ENCODE measurements at places on chromosomes 3 and 15. TPM values are rescaled to one million over a fixed set of nuclear protein-coding genes. Genes with fewer than 3 reads are reported as not detected.

The SLC28A1 gene
- total RNA-seq, result not detected

DNA sequence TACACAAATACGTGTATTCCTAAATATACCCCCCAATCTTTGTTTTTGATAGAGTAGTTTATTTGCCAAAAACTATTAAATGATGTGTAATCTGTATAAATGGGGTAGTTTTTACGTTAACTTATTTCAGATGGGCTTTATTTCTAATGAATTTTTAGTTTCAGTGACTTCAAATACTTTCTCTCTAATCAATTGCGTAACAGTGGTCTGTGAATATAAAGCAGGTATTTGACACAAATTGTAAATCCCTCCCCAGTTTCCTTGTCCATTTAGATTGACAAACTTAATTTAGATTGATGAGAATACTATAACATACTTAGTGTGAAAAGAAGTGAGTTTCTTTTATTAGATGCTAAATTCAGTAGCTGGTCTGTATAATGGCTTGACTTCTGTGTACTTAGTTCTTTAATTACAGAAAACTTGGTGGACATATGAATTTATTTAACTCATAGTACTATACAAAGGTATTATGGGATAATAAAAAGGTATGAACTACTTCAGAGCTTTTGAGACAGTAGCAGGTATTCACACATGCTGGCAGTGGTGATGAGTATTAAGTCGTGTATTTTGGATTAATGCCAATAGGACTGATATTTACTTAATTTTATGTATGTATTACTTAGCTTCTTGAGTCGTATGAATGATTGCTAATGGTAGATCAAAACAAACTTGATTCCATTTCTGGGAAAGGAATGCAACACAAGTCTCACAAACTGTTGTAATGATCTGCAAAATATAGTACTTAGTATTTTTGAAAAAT is 81.6 kb downstream of the STT3B start:
- no peak for DNase-seq

- no peak for DNase-seq
Observed at GRCh38 chr3:169939751-169940150, 26.9 kb upstream of the SEC62 start.

GRCh38 chr15:35080226-35080625 is 4.9 kb downstream of the NANOGP8 start:
- DNase-seq, result no peak

GRCh38 chr3:71580636-71581456 is 2.7 kb downstream of the FOXP1 start:
- DNase-seq, result peak; percentile 53

The MKRN2OS gene
- total RNA-seq, result not detected

The CCDC174 gene
- 47.1 TPM for total RNA-seq

DNA sequence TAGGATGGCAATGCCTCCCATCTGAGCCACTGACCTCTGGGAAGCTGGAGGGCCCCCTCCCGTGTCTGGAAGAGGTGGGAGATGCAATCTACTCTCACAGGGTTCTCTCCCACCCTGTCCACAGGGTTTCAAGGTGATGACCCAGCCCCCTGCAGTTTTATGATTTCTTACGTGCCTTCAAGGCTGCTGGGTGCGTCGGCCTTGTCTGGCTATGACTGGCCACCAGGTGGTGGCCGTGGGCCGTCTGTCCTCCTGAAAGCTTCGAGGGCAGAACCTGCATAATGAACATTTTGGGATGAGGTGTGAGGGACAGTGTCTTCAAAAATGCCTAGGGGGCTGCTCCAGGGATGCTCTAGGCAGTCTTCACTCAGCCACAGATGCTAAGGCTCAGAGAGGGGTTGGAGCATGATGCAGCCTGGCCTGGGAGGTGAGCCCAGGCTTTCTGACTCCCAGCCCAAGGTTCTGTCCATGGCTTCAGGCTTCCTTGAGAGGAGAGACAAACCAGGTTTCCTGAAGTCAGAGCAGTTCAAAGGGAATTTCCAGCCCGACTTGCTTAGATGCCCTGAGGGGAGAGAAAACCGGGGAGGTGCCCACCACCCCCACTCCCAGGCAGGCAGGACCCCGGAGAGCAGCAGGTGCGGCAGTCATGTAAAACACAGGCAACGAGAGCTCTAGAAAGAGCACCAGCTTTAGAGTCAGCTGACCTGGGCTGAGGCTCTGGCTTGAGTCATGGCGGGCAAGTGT is 18.7 kb downstream of the ISG20 start:
- DNase-seq, result peak; percentile 47

The CCDC39 gene
- total RNA-seq, result not detected

DNA sequence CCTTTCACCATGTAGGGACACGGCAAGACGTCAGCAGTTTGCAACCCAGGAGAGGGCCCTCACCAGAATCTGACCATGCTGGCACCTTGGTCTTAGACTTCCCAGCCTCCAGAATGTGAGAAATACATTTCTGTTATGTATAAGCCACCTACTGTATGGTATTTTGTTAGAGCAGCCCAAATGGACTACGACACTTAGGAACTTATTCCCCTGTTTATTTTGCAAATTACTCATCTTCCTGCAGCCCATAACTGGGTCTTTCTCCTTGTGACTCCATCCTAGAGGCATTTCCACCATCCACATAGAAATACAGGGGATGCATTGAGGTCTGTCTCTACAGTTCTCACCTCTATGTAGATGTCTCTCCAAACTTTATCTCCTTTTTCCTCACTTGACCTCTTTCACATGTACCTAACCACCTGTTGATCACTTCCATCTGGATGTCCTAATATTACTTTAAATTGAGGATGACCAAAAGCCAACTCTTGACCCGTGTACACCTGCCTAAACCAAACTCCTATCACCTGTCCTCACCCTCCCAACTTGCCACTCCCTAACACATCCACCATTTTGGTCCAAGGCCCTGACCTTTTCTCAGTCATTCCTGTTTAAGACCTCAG is 406.0 kb upstream of the WNT5A start:
- no peak for DNase-seq

The VILL gene
- total RNA-seq, result 32.9 TPM

GRCh38 chr15:44661576-44661975 is 1.9 kb downstream of the SPG11 start:
- no peak for DNase-seq

GRCh38 chr3:196134691-196135090 is 52.8 kb upstream of the TFRC start:
- DNase-seq, result no peak

The ACOX2 gene
- not detected for total RNA-seq

The GXYLT2 gene
- not detected for total RNA-seq

- DNase-seq, result peak; percentile 52
Observed at GRCh38 chr15:69997813-69998212, 99.9 kb downstream of the TLE3 start.

DNA sequence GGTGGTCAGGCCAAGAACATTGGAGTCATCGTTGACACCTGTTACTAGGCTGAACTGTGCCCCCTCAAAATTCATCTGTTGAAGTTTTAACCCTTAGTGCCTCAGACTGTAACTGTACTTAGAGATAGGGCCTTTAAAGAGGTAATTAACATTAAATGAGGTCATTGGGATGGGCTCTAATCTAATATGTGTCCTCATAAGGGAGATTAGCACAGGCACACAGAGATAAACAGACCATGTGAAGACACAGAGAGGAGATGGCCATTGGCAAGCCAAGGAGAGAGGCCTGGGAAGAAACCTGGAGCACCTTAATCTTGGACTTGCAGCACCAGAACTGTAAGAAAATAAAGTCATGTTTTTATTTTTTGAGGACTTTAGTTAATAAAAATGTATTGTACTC is 59.6 kb downstream of the PLCL2 start:
- DNase-seq, result no peak

DNA sequence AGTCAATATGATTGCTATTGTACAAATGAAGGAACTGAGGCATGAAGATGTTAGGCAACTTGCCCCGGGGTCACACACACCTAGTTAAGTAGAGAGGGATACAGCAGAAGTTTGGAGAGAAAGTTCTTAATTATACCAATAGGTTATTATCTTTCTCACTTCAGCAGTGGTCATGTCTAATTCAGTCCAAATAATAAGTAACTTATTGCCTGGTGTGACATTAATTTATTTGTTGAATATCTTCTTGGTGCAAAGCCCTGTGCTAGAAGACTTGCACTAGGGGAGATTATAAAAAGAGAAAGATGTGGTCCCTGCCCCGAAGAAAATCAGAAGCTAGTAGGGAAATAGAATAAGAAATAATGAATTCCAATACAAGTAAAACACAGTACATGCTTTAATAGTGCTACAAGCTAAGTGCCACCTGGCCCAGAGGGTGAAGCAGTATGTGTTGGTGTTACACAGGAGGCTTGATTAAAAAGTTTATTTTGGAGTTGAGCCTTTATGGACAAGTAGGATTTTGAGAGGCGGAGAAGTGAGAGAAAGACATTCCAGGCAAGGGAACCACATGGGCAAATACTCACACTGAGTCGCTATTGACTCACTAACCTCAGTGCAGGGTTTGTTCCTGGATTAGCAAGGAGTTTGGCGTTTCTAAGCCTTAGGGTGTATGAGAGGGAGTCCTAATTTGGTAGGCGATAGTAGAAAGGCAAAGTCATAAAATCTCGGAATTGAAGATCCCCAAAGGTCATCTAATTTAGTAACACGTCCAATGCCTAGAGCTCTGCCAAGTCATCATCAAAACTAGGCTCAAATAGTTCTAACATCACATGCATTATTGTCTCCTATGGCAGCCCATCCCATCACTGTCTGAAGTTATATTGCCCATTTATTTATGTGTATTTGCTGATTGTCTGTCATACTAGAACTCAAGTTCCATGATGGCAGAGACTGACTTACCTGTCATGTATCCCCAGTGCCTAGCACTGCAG is 19.2 kb upstream of the GSK3B start:
- DNase-seq, result no peak

DNA sequence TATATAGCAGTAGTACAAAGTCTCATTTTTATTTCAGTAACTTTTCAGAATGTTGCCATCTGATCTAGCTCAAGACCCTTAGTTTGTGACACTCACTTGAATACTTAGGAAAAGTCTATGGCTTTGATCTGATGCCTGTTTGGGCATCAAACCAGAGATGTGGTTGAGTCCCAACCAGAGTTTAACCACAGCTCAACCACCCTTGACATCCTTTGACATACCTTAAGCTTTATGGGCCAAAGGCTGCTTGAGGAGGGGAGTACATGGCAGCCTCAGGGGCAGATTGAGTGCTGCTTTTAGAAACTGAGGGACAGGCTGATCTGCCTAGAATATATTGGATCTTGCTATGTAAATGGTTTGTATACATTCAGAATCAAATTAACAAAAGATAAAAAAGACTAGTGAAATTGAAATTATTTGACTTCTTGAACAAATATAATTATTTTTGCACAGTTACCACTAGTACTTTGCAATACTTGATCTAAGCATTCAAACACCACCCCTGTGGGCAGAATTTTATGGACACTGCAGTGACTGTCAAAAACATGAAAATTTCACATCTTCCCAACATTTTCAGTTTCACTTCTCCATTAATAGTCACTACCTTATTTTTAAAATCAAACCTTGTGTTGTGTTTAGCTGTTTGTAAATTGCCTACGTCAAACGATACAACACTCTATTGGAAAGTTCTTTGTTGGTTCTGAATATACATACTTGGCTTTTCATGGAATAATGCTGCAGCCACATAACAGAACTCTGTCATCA is 199.8 kb downstream of the UBE2E2 start:
- DNase-seq, result peak; percentile 32

GRCh38 chr15:51405693-51406523 is 64.5 kb downstream of the GLDN start:
- no peak for DNase-seq

DNA sequence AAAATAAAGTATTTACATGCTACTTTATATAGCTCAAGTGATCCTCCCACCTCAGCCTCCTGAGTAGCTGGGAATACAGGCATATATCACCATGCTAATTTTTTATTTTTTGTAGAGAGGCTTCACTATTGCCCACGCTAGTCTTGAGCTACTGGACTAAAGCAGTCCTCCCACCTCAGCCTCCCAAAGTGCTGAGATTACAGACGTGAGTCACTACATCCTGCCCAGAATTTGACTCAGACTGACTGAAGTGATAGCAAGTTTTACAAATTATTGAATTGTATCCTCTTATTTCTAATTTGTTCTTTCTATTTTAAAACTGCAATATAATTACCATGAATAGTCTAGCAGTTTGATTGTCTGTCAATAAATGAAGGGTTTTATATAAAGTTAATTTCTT is 210.3 kb upstream of the CGNL1 start:
- no peak for DNase-seq

The HHLA2 gene
- 0.84 TPM for total RNA-seq

The CCR8 gene
- total RNA-seq, result not detected

- DNase-seq, result no peak
Observed at GRCh38 chr15:65925338-65925737, 56.0 kb downstream of the RAB11A start.

DNA sequence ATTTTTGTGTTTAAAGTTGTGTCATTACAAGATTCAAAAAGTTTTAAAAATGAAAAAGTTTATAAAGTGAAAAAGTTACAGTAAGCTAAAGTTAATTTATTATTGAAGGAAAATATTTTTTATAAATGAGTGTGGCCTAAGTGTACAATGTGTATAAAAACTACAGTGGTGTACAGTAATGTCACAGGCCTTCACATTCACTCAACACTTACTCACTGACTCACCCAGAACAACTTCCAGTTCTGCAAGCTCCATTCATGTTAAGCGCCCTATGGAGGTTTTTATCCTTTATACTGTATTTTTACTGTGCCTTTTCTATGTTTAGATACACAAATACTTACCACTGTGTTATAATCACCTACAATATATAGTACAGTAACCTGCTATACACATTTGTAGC is 76.3 kb downstream of the DTWD1 start:
- DNase-seq, result no peak

- DNase-seq, result no peak
Observed at GRCh38 chr3:43919029-43919428, 228.3 kb downstream of the ABHD5 start.

The NEIL1 gene
- total RNA-seq, result 265 TPM

DNA sequence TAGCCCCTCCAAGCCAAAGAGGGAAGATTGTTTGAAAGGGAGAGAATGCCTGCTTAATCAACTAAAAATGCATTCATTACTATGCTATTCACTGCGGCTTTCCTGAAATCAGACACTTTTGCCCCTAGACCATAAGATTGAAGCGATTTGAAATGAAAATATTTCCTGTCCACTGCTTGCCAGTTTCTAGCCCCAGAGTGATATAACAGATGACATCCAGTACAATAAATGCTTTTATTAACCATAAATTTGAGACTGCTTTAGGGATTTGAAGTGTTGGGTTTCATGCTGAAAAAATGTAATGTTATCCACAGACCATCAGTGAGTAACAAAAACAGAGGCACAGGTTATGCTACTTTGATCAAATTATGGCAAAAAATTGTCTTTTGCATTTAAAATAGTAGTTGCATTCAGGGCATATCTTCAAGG is 14.1 kb downstream of the IL17RD start:
- DNase-seq, result no peak

The ROPN1 gene
- not detected for total RNA-seq

DNA sequence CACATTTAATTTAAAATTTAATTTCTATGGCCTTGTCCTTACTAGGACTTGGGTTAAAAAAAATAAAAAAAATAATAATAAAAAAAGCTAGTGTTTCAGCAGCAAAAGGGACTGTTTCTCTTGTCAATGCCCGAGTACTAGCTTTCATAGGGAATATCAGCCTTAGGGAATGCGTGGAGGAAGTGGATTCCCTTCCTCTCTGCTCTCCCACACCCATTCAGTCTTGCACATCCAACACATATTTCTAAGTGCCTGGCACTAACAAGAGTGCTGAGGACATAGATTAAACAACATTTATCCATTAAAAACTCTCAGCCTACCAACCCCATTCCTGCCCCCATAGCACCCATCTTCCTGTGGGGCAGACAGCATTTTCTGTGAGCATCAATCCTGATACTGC is 6.2 kb downstream of the ZNF385D start:
- no peak for DNase-seq

- no peak for DNase-seq
Observed at GRCh38 chr3:190097617-190098016, 23.1 kb downstream of the P3H2 start.

- DNase-seq, result peak; percentile 70
Observed at GRCh38 chr3:50550079-50550736, 17.3 kb downstream of the C3orf18 start.
